AG10803 (cell line): ENCODE measurements at places on chromosomes 1 and 21.

DNA sequence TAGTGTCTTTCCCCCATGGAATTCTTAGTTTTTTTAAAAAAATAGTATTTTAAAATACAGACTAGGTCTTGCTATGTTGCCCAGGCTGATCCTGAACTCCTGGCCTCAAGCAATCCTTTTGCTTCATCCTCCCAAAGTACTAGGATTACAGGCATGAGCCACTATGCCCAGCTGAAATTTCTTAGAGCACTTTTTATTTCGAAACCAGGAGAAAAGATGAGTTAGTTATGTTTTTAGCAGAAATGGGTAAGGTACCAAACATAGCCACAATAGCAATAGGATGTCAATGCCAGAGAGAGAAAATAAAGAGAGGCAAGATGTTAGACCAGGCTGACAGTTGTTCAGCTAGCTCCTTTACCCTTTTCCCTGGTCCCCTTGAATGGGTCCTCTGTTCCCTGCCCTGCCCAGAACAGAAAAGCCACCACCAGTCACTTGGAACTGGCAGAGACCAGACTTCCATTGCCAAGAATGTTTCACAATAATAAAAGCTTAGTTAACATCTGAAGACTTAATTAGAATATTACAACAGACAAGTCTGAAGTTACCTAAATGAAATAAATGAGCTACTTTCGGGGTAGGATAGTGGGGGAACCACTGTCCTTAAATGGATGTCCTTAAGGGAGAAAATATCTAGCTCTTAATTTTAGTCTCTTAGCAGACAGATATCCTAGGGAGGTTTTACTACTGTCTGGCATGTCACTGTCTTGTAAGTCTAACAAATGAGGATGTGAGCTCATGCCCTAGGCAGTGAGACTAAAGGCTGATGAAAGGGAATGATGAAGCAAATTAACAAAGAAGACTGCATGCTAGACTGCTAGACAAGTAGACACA is 54.3 kb downstream of the ABL2 start:
- DNase-seq, result peak; percentile 89

DNA sequence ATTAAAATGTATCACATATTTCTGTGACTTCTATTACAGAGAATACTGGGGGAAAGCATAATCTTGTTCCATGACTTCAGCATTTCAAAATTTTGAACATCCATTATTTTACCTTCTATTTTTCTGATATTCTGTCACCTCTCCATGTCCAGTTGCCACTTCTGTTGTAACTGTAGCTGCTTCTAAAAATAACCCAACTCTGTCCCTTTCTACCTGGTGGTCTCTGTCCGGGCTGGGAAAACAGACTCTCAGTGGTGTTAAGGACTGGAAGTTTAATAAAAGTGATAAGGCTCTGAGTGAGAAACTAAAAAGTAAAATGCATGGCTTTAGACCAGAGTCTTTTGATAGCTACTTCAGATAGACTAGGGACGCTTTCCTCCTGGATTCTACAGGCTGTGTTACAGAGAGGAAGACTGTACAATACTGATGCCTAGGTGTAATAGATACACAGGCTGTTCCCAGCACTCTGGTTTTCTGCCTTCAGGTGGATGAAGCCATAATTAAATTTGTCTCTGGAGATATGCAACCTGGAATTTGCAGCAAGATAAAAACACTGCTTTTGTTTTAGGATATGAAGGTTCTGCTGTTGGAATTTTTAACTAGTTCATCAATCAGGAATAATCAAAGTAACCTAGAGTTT is 42.1 kb upstream of the SEC16B start:
- no peak for DNase-seq

DNA sequence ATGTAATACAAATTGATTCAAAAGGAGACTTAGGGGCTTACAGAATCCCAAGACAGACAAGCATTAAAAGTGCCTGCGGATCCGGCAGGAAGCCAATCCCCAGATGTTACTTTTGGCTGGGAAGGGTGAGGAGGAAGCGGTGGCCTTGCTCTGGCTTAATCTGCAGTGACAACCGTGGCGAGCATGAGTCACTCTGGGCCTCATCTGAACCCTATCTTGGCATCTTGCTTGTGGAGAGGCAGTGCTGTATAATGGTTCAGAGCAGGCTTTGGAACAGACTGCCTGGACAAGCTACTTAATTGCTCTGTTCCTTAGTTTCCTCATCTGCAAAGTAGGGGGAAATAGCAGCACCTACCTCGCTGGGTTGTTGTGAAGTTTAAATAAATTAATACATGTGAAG is 74.1 kb downstream of the XCL2 start:
- peak; percentile 98 for DNase-seq

- peak; percentile 93 for DNase-seq
Observed at GRCh38 chr1:197736685-197737084, 38.6 kb downstream of the DENND1B start.

DNA sequence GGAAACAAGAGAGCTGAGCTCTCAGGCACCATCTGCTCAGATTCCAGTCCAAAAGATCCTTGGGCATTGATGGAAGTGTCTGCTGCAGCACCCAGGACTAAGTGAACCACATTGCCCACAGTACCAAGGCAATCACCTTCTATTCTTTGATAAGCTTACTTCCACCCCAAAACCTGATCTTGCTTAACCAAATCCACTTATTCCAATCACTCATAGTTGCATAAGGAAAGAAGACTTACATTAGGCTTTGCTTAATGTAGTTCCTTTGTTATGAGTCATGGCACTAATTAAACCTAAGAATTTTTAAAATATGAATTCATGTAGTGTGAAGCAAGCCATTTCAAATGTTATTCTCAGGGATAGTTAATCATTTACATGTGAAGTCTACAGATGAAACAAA is 84.5 kb downstream of the UCHL5 start:
- DNase-seq, result peak; percentile 66

- DNase-seq, result no peak
Observed at GRCh38 chr1:89708751-89709375, 75.9 kb downstream of the LRRC8C start.

DNA sequence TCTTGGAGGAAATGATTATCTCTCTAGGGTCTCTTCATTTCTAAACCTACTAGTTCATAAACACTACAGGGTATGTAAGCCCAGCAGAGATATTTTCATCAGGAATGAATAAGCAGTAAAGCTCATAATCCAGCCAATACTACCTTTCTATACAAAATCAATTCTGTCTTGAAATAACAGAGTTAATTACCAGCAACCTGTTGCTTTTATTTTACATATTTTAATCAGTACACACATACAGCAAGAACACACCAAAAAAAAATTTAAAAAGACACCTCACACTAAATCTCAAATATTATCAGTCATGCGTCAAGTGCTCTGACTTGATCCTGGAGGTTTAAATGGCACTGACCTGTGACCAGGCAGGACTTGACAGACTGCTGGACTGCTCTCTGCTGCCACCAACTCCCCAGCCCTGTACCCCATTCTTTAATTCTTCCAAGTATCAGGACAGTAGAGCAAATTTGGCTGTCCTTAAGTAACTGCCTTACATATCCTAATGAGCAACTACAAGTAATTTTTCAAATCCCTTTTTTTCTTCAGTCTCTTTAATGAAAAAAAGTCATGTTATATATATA is 98.5 kb downstream of the CDC42BPA start:
- DNase-seq, result no peak

DNA sequence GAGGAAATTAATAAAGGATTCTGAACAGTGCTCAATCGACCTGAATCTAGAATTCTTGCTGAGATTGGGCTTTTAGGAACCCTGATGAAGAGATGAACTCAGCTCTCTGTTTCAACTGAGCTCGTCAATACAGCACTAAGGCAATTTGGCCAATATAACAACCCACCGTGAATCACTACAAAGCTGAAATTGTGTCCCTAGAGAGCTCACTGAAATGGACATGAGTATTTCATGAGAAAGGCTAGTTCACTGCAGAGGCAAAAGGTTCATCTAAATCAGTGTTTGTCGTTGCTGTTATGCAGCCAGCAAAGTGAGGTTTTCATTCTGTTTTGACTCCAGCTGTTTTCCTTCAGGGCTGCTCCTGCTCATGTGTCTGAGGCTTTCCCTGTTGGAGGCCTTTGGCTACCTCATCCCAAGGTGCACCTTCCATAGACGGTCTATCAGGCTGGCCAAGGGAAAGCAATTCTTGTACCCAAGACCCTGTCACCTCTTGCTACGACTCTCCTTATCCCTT is 83.5 kb downstream of the URB2 start:
- DNase-seq, result no peak

DNA sequence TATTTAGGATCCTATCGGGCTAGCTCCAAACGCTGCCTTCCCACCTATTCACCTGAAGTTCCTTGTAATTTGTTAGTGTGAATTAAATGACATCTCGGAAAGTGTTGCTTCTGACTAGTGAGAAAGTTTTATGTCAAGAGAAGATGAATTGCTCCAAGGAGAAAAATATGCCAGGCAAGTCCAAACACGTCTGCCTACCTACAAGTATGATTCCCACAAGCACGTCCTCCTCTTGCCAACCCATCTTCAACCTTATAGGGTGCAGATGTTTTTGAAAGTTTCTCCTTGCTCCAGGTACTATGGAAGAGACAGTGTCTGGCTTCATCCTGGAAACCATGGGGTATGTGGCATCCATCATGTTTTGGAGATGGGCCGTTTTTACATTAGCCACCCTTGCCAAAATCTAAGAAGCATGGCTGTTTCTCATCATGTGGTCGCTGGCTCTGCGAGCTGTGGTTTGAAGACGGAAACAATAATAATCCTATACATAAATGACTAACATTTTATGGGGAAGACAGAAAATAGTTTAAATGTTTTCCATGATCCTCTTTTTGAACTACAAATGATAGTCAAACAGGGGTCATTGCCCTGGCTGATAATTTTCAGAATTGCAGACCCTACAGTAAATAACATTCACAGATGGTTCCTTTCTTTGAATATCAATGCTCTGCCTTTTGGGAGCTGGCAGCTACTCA is 505.8 kb downstream of the SMYD3 start:
- peak; percentile 77 for DNase-seq

GRCh38 chr1:16120940-16121410 is 34.9 kb downstream of the EPHA2 start:
- no peak for DNase-seq
